ENCODE measurements at places on chromosomes 7 and 10.

DNA sequence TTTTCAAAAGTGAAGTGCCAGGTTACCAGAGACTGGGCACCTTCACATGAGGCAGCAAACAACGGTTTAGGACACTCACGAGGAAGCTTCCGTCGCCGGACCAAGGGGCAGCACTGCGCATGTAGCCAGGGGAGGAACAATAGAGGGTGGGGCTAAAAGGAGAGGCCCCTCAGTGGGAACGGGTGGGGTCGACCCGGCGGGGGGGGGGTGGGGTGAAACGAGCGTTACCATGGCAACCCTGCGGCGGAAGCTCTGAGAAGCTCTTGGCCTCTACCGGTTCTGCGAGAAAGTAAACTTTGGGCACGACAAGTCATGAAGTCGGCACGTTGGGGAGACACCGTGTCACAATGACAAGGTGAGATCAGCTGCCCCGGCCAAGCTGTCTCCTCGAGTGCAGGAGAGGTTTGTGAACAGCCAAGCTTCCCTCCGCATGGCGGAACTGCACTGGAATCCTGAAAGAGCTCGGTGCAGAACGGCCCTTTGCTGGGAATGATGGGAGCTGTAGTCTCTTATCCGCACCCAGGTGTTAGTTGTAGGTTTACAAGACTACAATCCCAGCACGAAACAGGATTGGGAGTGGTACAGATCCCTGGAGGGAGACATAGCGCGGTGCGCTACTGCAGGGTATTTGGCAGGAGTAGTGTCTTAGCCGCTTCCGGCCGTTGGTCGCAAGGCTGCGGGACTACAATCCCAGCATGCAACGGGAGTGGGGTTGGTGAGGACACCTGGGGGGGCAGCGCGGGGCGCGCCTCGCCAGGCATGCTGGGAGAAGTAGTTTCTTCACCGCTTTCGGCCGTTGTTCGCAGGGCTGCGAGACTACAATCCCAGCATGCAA is 72.8 kb upstream of the ZNF722 start:
- DNase-seq, result no peak

- no peak for DNase-seq
These were observed 1.6 kb downstream of the PWWP2B start for GRCh38 chr10:132398566-132398991.

GRCh38 chr10:11297136-11297535 is 279.5 kb downstream of the CELF2 start:
- DNase-seq, result no peak

DNA sequence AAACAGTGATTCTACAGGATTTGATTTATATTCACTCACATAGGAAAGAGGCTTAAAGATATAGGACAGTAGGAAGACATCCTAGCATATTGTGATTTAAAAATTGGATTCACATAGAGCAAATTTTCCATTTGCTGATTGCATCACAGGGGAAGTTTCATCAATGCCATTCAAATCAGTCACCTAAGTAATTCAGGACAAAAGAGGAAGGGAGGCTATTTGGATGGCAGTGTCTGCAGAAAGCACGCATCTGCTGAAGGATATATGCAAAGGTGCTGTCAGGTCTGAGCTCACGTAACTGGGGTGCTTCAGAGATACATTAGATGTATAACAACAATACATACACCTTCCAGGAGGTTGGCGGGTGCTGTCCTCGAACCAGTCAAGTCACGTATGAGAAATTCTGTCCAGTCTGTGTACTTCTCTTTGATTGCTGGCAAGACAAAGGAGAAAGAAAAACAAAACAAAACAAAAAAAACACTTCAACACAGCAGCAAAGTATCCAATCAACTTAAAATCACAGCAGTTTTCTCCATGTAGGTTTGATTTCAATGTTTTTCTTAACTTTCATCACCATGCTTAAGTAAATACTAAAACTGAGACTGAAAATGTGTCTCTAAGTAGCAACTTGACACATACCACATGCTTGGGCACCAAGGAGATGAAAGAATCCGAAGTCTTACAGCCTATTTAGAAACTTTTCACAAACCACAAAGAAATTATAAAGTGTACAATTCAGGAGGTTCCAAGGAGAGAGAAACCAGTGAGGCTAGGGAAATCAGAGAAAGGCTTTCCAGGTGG is 125.1 kb downstream of the SFMBT2 start:
- no peak for DNase-seq

- DNase-seq, result no peak
These were observed 499.3 kb downstream of the GLRX3 start for GRCh38 chr10:130635528-130635927.

GRCh38 chr10:91682912-91683311 is 50.0 kb upstream of the PPP1R3C start:
- DNase-seq, result no peak

GRCh38 chr10:58014436-58014835 is 253.3 kb downstream of the IPMK start:
- DNase-seq, result no peak

DNA sequence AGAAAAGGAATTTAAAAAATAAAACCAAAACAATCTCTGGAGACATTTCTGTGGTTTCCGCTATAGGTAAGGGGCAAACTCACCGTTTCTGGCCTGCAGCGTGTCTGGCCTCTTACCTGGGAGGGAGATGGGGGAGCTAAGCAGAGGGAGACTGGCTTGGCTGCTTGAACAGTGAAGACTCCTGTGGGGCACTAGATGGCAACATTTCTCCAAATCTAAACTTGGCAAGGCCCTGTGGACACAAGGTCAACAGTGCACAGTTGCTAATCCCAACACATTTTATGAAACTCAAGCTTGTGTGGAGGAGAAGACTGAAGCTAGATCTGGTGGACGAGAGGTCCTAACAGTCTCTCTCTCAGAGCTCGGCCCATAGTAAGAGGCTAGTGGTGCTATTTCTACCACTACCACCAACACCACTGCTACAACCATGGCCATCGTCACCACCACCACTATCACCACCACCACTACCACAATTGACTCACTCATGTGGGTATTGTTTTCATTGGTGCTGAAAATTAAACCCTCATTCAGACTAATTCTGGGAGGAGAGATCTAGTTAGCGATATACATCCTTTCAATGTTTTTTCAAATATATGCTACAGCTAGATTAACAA is 28.4 kb upstream of the CDHR3 start:
- DNase-seq, result peak; percentile 33

GRCh38 chr7:74063223-74063641 is 20.4 kb upstream of the LIMK1 start:
- no peak for DNase-seq

DNA sequence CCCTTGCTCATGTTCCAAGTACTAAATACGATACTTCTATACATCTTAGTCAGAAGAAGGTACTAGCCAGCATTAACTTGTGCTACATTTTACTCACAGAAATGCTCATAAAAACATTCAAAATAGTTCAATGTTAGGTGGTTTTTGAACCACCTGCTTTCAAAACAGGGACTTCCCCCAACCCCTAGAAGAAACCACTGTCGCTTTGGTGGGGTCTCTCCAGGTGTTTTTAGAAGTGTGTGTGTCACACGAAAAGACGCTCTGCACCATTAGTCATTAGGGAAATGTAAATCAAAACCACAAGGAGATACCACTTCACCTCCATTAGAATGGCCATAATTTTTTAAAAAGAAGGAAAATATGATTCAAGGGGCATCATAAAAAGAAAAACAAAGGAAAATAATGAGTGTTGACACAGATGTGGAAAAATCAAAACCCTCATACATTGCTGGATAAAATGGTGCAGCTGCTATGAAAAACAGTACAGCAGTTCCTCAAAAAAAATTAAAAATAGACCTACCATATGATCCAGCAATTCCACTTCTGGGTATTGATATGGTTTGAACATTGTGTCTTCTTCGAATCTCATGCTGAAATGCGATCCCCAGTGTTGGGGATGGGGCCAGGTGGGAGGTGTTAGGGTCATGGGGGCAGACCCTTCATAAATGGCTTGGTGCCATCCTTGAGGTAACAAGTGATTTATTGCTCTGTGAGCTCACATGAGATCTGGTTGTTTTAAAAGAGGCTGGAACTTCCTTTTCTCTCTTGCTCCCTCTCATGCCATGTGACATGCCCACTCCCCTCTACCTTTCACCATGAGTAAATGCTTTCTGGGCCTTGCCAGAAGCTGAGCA is 74.2 kb downstream of the MALSU1 start:
- DNase-seq, result peak; percentile 6

GRCh38 chr7:112009081-112009480 is 197.1 kb downstream of the DOCK4 start:
- no peak for DNase-seq

GRCh38 chr7:128067983-128068382 is 36.7 kb upstream of the LRRC4 start:
- DNase-seq, result no peak

GRCh38 chr10:19426034-19426433 is 377.4 kb downstream of the MALRD1 start:
- no peak for DNase-seq

- DNase-seq, result no peak
These were observed 52.6 kb upstream of the SP8 start for GRCh38 chr7:20839196-20839735.

DNA sequence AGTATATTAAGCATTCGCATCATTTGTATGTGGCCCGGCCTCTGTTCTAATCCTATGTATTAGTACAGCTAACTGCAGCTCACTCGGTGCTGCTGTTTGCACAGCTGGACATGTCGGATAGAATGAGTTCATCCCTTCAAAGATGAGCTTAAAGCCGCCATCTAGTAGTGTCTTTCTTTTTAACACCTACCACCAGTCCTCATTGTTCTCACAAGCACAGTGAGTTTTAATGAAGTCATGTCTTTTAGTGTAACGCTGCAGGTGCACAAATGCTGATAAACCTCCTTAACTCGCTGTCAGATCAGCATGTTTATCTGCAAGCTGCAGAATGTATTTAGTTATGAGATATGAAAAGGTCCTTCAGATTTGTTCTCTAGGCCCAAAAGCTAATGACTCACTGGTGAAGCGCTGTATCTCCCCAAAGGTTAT is 247.5 kb downstream of the MTERF1 start:
- DNase-seq, result peak; percentile 73

DNA sequence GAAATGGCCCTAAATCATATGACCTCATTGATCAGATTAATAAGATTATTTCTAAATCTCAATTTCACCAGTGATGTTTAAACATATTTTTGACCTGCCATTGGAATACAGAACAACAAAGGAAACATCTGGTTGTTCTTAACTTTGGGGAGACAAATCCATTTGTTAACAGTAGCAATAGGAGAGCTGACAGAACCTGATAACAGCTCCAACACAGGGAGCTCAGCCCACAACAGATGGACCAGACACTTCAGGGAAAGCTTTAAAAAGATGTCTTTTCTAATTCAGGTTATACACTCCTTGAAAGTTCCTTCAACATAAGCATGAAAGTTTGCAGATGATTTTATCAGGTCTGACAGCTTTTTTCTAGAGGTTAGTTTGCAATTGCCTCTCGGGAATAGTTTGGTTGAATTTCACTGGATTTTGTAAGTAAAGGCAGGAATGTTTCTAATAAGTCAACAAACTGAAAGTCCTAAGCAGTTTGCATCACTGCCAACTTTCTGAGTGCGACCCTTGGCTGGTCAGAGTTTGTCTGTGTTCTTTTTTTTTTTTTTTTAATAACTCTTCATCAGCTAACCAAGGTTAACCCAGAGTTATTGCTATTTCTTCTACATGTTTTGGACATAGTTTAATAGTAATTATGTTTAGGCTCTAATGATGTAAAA is 6.5 kb upstream of the MET start:
- DNase-seq, result no peak

DNA sequence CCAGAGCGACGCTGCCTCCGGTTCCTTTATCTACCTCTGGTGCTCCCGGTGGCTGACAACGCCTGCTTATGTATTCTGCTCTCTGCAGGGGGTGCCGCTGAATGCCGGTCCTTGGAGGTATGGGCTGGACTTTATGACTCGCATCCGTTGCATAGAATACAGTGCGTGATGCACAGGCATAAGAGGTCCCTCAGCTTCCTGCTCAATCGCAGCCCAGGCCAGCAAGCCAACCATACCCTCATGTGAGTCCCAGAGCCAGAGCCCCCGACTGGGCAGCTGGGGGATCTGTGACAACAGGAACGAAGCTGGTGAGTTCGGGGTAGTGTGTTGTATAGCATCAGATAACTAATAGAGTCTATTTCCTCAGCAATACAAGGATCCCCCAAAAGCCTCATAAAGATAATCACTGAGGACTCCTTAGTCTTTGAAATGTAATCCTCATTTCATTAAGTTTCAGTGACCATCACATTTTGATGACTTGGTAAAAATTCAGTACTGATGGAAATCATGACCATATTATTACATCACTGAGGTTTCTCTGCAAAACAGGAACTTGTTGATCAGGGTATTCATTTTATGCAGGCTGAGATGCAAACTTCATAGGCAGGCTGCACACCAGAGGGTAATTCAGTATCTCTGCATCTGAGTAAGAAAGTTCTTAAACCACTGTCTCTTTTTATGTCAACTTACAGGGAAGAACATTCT is 607.8 kb downstream of the PTPRN2 start:
- peak; percentile 90 for DNase-seq

GRCh38 chr7:41567031-41567730 is 135.7 kb downstream of the INHBA start:
- no peak for DNase-seq

GRCh38 chr10:5266351-5266750 is 69.7 kb downstream of the AKR1C4 start:
- DNase-seq, result no peak

DNA sequence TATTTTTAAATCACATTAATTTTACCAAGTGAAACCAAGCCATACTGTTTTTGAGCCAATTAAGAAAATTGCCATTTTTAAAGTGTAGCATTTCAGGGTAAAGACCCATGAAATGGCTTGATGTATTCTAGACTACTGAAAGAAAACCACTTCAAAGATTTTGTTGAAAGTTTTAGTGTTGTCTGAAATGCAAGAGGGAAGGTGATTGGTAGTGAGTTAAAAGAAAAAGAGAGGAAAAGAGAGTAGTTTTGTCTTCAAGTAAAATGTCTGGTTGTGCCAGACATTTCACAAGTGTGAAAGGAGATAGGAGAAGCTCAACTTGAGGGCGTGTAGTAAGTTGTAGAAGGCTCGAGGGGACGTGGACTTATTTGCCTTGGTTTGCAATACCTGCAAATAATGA is 41.6 kb downstream of the CALML5 start:
- no peak for DNase-seq

DNA sequence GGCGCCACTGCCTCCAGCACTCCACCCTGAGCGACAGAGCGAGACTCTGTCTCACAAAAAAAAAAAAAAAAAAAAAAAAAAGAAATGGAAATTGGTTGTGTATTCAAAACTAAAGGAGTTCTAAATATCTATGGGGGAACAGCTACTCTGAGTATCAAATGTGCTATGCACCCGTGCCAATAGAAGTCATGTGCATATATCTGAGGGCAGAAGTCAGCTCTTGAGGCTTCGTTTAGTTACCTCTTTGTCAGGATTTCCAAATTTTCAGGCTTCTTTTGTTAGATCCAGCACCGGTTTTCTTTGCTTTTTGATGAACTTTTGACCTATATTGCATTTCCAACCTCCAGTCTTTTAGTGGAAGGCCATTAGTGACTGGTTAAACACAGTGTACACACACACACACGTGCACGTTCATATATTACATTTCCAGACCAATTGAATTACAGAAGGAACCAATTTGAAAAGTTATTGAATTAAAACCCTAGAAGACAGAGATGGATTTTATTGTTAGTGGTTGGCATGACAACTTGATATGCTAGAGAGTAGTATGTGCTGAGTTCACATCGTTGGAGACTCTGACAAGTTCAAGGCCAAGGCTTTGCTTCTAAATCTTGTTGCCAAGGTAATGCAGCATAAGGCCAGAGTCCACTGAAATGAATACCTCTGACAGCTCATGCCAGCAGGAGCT is 33.1 kb upstream of the ADD3 start:
- no peak for DNase-seq

All from NCI-H345 (cell line).